Hematopoietic multipotent progenitor cell (in vitro differentiated cells): ENCODE measurements at places on chromosomes 12 and 14. TPM values are rescaled to one million over a fixed set of nuclear protein-coding genes. Genes with fewer than 3 reads are reported as not detected.
A peak's percentile ranks its signal among the peaks of the same experiment; 100 is the strongest.

Gene C12orf42
- total RNA-seq: 0.27 TPM

DNA sequence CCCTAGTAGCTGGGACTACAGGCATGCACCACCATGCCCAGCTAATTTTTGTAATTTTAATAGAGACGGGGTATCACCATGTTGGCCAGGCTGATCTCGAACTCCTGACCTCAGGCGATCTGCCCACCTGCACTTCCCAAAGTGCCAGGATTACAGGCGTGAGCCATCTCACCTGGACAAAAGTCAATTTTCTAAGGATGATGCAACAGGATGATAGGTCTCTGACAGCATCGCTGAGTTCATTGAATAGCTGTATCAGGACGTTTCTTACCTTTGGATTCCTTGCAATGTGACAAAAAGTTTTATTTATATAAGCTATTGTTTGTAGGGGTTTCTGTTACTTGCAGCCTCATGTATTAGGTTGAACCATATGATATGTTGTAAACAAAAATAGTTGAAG lies 55.5 kb upstream of the PCED1B start:
- no peak for DNase-seq

DNA sequence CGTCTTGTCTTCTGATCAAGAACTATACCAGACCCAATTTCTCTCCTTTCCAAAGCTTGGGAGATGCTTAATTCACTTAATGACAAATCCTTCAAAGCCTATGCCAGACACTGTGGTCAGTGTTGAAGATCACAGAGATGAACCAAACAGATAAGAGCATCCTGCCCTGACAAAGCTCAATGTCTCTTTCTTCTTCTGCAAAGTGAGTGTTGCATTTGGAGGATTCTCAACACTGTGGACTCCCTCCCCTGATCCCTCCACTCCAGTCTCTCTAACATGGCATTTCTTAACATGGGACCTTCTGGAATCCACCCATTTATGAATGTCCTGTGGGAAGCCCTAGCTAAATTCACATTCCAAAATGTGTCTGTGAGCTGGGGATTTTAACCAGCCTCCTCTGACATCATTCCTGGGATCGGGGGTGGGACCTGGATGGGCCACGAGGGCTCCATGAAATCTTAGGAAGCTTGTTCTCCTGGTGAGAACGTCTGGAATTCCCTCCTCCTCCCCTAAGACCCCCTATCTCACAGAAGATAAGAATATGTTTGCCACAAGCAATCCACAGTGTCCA lies 20.3 kb downstream of the SYNE3 start:
- no peak for DNase-seq

GRCh38 chr14:92012121-92012748 lies 27.6 kb downstream of the TRIP11 start:
- no peak for DNase-seq

- DNase-seq: peak; percentile 40
Observed at GRCh38 chr12:116916714-116917114, 6.0 kb downstream of the FBXW8 start.

- DNase-seq: peak; percentile 74
Observed at GRCh38 chr12:21657326-21658077, at the start of gene LDHB. Gene LDHB (minus strand): TSS chr12:21657842. CDS start chr12:21654671, 3,171 bp downstream.

DNA sequence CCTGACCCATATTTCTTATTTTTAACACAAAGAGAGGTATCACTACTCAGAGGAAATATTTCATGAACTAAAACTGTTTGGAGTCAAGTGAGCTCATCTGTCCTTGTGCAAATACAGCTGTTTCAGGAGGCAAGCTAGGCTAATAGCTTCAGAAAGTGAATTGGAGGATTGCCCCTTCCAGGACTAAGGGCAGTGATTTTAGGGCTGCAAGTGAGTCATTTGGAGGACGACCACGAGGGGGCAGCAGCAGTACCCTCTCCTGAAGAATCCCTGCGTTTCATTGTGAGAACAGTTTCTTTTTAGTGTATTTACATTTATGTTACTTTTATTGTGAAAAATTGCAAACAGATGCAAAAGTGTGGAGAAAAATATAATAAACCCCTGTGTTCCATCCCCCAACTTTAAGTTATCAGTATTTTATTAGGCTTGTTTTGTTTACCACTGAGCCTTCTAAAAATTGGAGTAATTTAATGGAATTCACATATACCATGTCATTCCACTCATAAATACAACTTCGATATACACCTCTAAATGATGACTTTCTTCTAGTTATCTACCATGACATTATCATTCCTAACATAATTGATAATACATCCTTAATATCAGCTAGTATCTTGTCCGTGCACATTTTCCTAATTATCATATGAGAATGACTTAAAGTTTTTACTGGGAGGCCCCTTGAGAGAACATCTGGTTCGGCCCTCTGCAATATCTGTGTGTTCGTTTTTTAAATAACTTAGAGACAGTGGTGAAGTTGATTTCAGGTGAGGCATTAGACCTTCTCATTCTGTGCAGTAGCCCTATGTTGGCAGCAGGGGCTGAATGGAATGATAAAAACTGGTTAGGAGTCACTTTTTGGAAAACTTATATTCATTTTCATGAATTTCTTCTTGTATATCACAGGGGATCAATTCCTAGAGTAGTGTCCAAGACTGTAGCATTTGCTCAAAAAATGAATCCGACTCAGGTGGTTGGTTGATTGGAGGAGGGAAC lies 13.7 kb downstream of the FOXJ2 start:
- peak; percentile 67 for DNase-seq

Gene DNAJC22
- not detected for total RNA-seq

- no peak for DNase-seq
Observed at GRCh38 chr12:132309596-132310086, 19.7 kb downstream of the GALNT9 start.

GRCh38 chr12:132514838-132515237 lies 24.9 kb downstream of the FBRSL1 start:
- no peak for DNase-seq

GRCh38 chr12:71392521-71393145 lies 47.0 kb upstream of the LGR5 start:
- DNase-seq: peak; percentile 45

Gene KRT86
- total RNA-seq: under 0.01 TPM

GRCh38 chr12:130615861-130616345 lies 100.2 kb downstream of the RIMBP2 start:
- no peak for DNase-seq

DNA sequence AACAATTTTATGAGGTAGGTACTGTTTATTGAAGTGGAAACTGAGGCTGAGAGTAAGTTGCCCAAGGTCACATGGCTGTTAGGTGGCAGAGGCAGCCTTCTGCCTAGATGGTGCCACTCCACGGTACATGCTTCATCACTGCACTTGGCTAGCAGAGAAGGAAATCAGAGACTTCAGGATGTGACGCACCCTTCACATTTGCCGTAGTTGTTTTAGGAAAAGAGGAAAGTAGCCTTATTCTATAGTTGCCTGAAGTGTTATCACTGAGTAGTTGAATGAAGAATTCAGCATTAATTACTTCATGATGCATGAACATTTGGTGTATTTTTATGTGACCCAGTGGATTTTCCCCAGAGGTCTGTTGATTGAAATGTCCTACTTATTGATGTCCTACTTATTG lies 55.7 kb downstream of the ERC1 start:
- DNase-seq: no peak

- no peak for DNase-seq
Observed at GRCh38 chr14:88748288-88748687, 44.5 kb downstream of the EML5 start.

- DNase-seq: no peak
Observed at GRCh38 chr14:100748403-100748802, 21.7 kb downstream of the DLK1 start.

DNA sequence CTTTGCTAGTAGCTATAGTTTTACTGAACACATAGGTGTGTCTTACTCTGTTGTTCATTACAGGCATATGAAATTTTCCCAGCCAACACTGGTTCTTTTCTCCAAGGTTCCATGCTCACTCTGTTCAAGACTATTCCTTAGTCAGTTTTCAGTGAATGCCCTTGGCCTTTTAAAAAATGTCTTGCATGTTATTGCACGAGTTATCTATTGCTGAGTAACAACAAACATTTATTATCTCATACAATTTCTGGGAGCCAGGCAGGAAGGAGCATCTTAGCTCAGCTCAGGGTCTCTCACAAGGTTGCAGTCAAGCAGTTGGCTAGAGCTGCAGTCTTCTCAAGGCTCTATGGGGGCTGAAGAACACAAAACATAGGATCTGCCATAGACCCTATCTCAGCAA lies 223.5 kb downstream of the BTG1 start:
- DNase-seq: no peak
